Omental fat pad (tissue), 4 donors: ENCODE measurements at places on chromosomes 4 and X.

GRCh38 chrX:267771-268261 is 13.4 kb upstream of the PLCXD1 start:
- DNase-seq: no peak

DNA sequence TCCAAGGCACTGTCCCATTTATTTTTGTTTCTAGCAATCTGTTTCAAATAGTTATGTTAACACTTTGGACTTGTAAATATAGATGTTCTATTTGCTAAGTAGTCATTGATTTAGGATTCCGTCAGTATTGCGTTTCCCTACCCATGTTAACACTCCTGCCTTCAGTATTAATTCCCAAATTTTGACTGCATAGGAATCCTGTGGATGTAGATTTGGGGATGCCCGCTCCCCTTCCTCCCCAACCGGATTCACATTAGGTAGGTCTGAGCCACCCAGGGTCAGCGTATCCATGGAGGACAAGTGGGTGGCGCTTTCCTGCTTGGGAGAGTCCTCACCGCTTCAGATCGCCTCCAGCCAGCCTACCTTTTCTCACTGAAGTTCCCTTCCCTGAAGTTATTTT is 1.1 kb upstream of the SORBS2 start:
- DNase-seq: no peak

DNA sequence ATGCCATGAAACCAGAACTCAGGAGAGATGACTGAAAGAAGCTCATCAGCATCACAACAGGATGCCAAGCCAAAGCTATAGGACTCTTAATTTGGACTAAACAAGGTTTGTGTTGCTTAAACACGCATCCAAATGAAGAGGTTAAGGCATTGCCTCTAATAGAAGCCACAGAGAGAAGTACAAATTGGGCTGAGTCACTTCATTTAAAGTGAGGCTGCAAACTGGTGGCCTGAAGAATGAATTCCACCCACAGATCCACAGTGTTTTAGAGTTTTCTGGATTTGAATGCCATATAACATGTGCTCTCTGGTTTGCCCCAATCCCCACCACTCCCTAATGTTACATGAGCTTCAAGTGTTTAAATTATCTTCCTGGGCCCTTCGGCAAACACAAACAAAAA is 103.5 kb downstream of the FIP1L1 start:
- no peak for DNase-seq

DNA sequence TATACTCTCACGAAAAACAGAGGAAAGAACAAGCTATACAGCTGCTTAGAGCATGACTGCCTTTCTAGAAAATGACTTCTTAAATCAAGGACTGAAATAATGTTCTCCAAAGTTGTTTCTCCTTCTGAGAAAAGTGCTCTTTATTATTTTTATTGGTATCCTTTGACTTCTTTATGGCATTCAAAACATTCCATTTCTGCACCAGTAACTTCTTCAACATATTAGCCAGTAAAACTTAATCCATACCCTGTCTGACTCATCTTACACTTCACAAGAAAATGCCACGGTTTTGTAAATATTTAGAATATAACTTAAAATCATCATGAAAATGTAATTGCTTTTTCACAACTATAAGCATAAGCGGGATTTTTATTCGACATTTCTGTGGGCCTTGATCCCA is 180.4 kb downstream of the NR3C2 start:
- no peak for DNase-seq

- no peak for DNase-seq
Observed at GRCh38 chrX:123854329-123854728, 5.5 kb upstream of the XIAP start.

DNA sequence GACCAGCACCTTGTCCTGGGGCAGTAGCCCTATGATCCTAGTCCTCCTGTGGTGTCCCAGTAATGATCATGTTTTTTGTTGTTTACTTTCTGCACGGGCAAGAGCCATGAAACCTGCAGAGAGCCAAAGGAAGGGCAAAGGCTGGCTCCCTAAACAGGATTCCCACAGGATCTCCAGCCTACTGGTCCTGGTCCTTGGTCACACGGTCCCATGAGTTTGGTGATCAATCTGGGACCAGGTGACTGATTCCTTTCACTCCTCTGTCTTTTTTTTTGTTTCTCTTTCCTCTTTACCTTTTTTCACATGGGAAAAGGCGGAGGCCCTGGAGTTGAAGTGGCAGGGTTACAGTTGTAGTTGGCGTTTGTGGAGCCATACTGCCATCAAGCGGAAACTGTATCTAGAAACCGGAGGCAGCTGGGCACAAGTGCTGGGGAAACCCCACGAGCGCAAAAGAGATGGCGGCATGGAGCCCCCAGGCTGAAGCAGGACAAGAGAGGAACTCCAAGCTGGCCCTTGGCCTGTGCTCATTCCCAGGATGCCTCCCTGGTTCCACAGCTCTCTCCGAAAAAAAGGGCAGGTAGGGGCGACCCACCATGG is 34.6 kb downstream of the NBDY start:
- DNase-seq: peak; percentile 23

- DNase-seq: no peak
Observed at GRCh38 chr4:131192318-131192717, 1956.8 kb upstream of the PCDH10 start.

DNA sequence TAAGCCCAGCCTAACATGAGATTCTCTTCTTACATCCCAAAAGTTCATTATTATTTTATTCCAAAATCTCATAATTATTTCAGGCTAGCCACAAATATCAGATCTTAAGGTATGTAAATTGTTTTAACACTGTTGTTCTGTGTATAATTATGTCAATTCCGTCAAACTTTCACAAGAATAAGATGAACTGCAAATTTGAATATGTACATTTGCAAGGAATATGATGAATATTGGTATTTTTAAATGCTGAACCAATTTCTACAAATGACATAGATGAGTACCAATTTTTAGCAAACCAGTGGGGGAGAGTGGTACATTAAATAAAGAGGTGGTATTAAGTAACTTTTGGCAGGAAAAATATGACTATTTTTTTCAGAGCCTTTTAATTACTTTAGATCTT is 282.3 kb upstream of the MAD2L1 start:
- DNase-seq: no peak

DNA sequence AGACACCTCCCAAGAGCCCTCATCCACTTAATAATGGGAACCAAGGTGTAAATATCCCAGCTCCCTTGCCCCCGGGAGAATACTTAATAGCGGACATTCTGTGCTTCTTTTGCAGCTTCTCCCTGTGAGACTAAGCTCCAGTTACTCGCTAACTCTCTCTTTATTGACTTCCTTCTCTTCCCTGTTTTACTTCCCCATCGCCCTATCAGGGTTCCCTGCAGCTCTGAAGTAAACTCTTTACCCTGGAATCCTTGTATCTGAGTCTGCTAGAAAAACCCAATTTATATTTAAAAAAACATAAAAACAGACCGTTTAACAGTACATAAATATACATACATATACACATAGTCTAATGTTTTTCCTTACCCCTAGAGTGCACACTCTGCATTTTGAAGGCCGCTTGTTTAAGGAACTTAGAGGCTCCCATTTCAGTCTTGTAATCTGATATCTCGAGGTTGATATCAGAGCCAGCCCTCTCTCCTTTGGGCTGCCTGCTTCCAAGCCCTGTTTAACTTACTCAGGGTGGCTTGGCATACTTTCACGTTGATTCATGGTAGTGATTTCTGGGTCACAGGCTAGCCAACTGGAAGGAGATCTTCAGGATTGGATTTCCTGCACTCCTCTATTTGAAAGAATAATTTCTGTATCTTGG is 177.4 kb upstream of the SCML1 start:
- no peak for DNase-seq

GRCh38 chr4:88196013-88196365 is 37.5 kb upstream of the ABCG2 start:
- DNase-seq: no peak

GRCh38 chr4:101941816-101942358 is 151.4 kb downstream of the BANK1 start:
- DNase-seq: no peak

DNA sequence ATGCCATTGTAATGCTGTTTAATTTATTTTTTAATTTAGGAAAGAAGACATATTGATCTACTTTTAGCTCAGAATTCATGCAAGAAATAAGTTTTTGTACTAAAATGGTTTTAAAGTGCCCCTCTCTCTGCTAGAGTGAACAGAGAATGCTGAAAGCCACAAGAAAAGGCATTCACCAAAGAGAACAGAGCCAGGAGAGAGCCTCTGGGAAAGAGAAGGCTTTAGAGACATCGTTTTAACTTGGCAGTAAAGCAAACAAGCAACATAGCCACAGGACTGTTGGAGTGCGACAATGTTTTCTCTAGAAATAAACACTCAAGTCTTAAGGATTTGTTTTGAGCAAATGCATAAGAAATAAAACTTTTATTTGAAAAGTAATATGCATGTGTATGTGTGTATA is 484.1 kb upstream of the CPEB2 start:
- DNase-seq: no peak

GRCh38 chr4:94439606-94440005 is 12.1 kb upstream of the PDLIM5 start:
- no peak for DNase-seq

DNA sequence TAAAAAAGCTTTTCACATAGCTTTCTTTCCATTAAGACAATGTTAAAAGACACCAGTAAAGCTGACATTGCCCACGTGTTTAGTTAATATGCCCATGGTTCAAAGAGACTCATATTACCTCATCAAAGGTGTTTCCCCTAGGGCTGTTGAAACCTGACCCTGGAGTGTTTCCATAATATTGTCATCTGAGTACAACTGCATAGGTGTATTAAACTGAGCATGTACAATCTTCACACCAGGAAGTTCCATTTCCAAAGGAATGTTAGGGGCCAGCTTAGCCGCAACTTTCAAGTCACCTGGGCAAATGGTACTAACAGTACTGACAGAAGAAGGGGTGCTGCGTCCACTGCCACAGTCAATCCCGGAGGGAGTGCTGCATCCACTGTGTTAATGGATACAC is 27.1 kb downstream of the PDLIM3 start:
- DNase-seq: no peak

GRCh38 chrX:131830400-131831184 is 192.5 kb upstream of the STK26 start:
- peak; percentile 51 for DNase-seq

GRCh38 chr4:111793433-111794091 is 351.7 kb upstream of the FAM241A start:
- no peak for DNase-seq

DNA sequence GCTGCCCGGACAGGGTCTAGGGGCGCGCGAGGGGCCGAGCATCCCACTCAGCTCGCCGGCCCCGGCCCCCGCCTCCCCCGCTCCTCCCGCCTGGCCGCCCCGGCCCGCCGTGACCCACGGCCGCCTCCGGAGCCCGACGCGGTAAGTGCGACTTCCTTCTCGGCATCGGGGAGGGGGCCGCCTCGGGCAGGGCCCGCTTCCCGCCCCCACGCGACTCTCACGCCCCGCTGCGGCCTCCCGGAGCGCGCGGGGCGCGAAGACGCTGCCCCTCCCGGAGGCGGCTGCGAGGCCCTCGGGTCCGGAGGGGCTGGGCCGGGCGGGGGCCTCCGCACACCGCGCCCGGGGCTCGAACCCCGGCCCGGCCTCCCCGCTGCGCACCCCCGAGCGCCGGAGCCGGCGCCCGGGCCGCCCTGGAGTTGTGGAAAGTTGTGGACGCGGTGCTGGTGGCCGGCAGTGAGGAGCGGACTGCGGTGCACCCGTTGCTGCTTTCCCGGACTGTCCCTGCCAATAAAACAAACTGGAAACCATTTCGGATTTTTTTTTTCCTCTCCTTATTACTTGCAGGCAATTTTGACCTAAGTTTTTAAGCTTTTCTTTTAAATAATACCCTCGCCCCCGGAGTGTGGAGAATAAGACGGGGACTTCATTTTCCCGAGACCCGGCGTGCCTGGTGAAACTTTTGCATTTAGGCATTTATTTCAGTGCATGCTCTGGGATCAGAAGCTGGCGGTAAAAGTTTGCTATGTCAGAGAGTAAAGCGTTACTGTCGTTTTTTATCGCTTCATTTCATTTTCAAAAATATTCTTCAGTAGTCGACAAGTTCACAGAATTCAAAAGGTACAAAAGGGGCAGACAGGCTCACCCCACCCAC is 13.0 kb upstream of the TMEM156 start:
- DNase-seq: no peak

DNA sequence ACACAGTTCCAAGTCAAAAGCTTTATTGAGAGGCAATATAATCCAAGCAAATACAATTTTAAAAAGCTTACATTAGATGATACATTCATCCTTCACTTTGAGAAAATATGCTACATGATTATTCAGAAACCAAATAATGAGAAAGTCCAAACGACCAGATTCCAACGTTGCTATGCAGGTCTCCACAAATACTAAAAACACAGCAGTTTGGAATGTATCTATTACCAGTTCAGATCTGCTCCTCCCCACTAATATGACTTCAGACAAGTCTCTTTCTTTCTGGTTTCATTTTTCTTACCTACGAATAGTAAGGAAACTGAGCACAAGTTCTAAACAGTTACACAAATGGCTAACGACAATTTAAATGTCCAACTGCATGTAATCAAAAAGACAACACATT is 9.5 kb downstream of the NAF1 start:
- no peak for DNase-seq

GRCh38 chr4:102139132-102139573 is 206.1 kb downstream of the SLC39A8 start:
- DNase-seq: no peak

GRCh38 chr4:139568206-139568955 is 12.4 kb upstream of the SETD7 start:
- DNase-seq: no peak

DNA sequence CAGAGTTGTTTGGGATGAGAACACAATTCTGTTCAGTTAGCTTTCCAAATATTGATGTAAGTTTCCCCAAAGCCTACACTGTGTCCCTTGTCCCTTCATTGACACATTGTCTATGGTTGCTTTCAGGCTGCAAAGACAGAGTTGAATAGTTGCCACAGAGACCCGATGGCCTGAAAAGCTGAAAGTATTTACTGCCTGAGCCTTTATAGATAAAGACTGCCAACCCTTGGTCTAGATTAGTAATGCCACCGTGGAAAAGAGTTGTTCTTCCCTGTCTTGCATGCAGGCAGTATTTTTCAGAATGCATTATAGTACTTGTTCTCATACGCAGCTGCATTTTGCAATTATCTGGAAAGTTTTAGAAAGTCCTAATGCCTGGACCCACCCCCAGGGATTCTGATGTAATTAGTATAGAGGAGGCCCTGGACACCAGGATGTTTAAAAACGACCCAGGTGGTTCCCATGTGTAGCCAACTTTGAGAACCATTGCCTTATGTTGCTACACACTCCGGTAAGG is 180.8 kb downstream of the FRMPD4 start:
- DNase-seq: no peak
